ENCODE measurements at places on chromosomes 2 and 18.

- no peak for DNase-seq
These were observed 7.3 kb downstream of the CLHC1 start for GRCh38 chr2:55224761-55225261.

DNA sequence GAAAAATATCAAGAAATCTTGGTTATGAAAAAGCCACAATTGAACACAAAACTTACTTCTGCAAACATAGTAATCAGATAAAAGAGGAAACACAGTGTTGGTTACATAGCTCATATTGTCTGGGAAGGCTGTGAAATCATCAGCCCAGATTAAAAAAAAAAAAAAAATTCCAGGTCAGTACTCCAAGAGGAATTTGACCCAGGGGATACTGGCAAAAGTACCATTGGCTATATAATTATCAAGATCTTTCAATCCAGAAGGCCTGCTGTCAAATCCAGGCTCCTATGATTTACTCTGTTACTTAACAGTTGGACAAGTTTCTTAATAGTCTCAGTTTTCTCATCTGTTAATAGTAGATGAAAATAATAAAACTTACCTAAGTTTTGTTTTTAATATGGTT lies 12.9 kb upstream of the IKZF2 start:
- no peak for DNase-seq

DNA sequence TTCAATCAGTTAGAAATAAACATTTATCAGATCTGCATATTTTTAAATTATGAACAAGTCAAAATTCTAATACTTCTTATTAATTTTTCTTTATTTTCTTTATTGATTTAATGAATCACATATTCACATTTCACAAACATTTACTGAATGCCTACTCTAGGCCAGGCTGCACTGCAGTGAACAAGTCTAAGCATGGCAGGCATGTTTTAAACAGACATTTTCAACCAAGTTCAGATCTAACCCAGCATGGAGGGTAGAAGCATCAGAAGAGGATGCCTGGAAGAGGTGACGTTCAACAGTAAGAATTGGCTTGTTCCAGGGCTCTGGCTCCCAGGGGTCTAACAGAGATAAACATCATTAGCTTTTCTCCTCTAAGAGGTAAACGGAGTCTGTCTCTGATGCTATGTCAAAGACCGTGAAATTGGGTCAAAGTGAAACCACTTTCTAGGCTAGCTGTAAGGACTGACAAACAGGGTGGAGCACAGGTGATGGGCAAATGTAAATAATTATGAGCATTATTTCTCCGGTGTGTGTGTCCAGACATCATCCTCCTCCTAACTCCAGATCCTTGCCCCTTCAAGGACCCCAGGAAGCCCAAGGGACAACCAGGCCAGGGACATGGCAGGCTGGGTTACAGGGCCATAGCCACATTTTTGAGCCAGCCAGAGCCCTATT lies 50.6 kb downstream of the UNC50 start:
- no peak for DNase-seq

DNA sequence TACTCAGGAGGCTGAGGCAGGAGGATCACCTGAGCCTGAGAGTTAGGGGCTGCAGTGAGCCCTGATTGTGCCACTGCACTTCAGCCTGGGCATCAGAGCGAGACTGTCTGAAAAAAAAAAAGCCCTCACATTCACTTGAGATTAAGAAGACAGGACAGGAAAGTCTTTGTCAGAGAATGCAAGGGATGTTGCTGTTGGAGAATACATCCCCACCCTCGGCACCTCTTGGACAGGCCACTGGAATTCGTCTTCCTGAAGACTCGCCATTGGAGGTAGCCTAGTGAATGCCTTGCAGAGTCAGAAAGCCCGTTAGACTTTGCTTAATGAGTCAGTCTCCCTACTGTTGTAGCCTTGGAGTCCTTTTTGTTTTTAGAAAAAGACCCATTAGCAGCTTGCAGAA lies 205.6 kb downstream of the FAM210A start:
- DNase-seq, result no peak

GRCh38 chr2:128986867-128987268 lies 668.2 kb upstream of the HS6ST1 start:
- DNase-seq, result no peak

DNA sequence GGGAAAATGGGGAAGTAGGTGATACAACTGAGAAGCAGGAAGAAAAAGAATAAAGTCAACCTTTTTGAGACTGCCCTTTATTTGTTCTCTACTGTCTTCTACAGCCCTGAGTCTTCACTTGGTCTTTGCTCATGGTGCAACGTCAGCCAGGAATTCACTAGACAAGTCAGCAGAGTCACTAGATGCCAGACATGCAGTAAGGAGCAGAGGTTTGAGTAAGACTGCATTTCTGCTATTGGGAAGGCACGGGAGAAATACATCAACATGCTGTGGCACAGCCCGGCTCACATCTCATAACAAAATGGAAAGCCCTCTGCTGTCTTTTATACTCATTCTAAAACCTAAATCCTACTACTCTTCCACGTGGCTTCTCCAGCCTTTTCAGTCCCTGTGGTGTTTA lies 67.1 kb downstream of the PRELID3A start:
- no peak for DNase-seq
